ENCODE measurements at places on chromosomes 13 and 19.

DNA sequence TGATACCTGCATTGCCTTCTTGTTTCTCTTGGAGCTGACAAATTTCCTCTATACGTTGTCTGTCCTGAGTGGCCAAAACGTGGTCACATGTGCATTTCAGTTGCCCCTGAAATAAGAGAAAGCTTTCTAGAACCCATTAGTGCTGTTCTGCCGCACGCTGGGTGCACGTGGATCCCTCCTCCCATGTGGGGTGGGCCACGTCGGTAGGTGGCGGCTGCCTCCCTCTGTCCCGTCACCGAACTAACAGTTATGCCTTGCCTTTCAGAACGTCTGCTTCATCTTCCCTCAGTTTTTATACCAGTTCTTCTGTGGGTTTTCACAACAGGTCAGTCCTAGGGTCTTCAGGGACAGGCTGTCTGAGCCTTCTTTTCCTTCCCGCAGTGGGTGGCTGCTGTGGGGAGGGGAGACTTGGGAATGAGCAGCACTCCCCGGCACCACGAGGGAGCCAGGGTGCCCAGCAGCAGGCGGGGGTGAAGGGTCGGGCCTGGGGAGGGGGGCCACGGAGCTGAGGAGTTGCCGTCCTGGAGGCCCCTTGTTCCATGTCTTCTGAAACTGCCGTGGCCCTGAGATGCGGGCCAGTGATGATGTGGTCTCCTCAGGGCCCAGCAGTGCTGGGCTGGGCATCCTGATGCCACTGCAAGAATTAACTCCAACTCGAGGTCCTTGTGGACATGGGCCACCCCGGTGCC, 109.7 kb upstream of the MCF2L start:
- DNase-seq: no peak

DNA sequence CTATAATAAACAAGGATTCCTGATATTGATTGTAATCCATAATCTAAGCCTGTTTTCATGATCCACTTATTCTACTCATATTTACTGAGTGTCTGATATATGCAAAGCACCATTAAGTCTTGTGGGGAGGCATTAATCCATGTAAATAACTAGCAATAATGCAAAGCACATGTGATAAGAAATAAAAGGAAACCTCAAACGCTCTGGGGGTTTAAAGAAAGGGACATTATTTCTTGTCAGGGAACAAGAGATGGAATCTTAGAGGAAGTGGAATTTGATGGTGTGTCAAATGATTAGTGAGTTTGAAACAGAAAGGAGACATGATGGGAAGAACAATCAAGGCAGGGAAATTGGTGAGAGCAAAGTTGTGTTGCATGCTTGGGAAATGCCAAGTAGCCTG, 57.4 kb upstream of the FLT1 start:
- no peak for DNase-seq

DNA sequence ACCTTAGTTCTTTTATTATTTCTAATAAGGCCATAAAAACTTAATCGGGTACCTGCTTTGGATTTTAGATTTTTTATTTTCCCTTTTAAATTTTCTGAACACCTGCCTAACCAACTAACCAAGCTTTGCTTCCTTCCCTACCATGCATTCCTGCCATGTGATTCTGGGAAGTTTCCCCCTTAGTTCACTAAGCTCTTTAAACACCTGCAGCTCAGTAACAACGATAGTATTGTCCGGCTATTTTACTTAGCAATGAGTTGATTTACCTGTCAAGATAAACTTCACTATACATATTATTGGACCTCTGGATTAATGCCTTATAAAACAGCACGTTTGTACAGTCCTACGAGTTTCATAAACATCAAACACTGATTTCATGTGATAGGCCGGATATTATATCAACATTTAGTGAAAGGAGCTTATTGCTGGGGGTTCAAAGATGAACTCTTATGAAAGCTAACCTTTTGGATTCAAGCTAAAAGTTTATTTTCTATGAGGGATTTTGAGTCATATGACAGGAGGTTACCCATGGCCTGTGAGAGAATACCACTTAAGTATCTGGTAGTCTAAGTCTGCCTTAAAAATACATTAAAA, 81.0 kb upstream of the STARD13 start:
- DNase-seq: no peak

DNA sequence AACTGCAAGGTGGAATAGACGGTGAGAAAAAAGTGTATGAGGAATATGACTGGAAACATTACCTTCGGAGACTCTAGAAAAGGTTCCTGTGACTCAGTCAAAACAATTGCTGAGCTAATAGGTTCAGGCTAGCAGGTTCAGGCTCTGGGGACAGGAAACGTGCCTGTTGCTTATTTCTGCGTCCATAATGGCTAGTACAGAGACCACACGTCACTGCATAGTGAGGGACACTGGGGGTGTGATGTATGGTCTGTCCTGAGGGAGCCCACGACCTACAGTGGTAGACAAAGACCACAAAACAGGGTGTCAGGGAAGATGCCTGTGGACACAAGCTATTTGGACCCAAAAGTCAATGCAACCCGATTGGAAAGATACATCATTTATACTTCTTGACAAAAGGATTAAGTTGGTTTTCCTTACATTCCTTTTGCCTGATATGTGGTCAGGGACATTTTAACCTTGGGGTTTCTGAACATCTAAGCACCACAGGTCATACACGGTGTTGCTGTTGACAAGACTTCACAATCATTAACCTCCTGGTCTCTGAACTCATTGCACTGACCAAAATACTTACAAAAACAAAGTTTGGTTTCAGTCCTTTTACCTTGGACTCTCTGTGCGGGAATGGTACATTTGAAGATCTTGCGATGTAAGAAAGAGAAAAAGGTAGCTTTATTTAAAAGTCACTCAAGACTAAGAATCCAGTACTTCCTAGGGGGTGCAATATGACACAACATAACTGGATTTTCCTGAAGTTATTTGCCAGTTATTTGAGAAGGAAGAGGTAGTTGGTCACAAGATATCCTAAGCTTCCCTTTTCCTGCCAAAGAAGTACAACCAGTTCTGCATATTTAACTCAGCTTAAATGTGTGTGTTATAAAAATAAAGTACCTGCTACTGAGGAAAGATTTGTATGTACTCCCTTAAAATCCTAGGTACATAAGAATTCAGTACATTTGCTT, 20.0 kb downstream of the CRYL1 start:
- DNase-seq: no peak

- peak; percentile 79 for DNase-seq
These were observed at the start of gene ZNF554 for GRCh38 chr19:2819540-2820111. ZNF554 (plus strand) TSS chr19:2819868; CDS start chr19:2820072, 204 bp downstream.

DNA sequence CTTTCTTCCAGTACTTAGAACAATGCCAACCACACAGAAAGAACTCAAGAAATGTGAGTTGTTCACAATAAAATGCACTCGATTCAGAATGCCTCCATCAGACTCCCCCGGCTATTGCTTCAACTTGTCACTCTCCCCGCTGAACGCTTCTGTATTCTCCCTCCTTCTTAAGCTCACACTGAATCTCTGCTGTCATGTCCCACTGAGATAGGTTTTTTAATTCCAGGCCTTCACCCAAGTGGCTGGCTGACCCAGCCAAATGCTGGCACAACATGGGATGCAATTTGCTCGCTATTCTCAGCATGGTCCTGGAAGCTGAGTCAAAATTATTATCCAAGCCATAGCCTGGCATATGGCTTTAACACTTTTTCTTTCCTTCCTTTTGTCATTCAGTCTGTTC, 76.8 kb upstream of the SERP2 start:
- no peak for DNase-seq

DNA sequence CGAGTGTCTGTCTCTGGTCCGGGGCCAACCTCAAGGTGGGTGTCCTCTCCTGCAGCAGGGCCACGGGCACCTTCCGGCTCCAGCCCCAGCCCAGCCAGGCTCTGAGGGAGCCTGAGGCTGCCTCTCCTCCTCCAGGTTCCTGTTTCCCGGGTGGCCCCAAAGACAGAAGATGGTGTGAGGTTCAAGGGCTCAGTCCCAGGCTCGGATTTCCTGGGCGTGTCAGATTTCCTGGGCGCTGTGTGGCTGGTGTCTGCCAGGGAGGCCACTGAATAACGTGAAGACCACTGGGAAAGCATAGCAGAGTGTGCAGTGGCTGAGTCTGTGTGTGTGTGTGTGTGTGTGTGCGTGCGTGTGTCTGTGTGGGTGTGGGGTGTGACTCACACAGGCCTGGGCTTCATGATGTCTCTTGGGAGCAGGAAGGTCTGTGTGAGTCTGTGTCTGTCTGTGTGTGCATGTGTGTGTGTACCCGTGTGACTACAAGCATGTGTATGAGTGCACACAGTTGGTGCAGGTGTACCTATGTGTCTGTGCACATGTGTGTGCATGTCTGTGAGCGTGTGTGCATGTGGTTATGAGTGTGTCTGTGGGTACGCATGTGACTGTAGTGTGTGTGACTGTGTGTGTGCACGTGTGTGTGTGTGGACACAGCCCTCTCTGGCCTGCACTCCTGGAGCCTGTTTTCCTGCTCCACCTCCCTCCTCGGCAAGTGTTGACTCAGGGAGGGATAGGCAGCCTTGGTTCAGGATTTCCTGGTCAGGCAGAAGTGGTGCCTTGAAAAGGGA, 28.3 kb downstream of the CEBPA start:
- DNase-seq: peak; percentile 88

Data from GF-D8 (cell line).